Karpas-422 (cell line): ENCODE measurements at places on chromosomes 3 and 15.
A peak's percentile ranks its signal among the peaks of the same experiment; 100 is the strongest.

DNA sequence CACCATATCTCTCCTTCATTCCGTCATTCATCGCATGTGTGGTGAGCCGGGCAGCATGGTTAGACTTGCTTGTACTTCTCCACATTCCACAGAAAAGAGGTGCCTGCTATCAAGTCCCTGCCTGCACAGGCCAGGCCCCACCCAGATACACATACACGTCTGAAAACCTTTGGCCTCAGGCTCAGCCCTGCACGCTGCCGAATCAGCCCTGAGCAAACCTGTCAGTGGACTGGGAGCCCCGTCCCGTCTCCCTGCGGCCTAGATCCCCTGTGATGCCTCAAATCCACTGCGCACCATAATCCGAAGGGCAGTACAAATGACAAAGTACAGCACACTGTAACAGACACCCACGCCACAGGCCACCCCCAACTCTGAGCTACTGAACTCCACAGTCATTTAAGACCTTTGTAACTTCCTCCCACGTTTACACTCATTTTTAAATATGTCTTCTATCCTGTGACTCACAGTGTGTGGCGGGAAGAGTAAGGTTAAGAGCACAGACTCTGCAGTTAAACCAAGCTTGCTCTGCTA, 67.1 kb downstream of the MB21D2 start:
- no peak for DNase-seq

- no peak for DNase-seq
Observed at GRCh38 chr15:62469874-62470688, 305.0 kb upstream of the C2CD4B start.

DNA sequence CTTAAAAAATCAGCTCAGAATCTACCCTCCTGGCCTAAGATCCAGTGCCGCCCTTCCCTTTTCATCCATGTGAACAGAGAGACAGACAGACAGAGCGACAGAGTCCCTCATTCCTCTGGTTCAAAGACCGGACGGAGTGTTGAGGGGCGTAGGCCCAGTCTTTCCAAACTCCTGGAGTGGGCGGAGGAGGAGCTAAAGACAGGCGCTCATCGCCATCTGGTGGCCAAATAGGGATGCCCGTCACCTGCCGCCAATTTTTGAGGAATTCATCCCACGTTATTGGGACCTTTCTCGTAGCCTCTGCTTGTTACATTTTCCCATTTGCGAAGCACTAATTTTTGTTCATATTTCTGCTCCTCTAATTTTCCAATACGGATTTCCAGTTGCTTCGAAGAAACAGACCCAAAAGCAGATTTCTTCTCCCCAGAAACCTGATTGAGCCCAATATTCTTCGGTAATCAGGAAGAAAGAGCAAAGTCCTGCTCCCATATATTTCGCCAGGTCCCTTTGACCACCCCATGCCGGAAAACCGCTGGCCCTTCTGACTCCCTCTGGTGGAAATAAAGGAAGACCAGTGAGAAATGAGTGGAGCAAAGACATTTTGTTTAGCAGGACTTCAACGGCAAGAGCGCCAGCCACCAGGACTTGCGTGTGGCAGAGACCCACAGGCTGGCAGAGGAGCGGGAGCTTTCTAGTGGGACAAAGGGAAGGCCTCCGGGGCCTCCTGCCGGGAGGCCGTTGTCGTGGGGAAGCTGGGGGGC, 88.0 kb downstream of the LRRK1 start:
- peak; percentile 75 for DNase-seq

GRCh38 chr3:29412110-29412509, 131.2 kb downstream of the RBMS3 start:
- peak; percentile 42 for DNase-seq

- DNase-seq = no peak
Observed at GRCh38 chr3:172687501-172687900, 23.4 kb downstream of the NCEH1 start.

DNA sequence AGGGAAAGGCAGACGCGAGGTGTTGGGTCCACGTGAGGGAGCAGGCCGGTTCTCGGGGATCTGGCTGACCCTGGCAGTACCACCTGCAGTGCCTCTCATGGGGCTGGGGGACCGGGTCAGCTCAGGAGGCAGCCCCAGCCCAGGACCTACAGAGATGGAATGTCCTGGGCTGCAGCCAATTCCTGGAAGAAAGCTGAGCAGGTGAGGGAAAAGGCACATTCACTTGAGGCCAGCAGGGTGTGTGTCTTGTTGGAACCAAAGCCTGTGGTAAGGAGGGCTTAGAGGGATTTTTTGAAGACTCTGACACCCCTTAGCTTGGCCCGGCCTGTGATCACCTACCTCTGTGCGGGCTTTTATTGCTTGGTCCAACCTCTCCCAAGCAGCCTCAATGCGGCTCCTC, 15.8 kb downstream of the PLA2G4B start:
- no peak for DNase-seq

DNA sequence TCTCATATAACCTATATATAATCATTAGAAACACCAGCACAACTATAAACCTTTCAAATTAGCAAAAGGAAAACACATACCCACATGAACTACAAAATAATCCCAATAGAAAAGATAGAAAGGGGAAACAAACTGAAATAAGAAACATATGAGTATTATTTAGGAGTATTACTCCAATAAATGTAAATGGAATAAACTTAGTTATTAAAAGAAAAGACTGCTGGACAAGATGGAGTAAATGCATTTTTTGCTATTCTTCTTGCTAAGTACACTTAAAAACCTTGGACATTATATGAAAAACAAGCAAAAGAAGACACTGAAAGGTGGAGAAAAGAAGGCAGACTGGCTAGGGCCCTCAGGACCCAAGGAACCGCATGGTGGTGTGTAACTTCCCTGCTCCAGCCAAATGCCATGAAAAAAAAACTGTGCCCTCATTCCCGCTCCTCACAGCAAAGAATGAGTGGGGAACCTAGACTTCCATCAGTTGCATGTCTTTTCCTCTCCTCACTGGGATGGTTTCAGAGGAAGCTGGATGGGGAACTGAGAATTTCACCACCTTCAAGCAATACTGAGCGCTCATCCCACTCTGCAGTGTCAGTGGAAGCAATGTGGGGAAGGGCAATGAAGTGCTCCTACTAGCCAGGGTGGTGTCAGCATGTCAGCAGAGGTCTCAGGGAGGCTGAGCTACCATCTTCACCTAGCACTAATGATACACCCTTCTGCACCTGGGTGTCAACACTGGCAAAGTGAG, 43.7 kb upstream of the ADAMTS17 start:
- DNase-seq = no peak

GRCh38 chr15:78034495-78035191, 42.9 kb downstream of the TBC1D2B start:
- DNase-seq = no peak

- no peak for DNase-seq
Observed at GRCh38 chr3:71076361-71077002, 507.0 kb downstream of the FOXP1 start.

- no peak for DNase-seq
Observed at GRCh38 chr15:31283043-31283442, 43.6 kb upstream of the KLF13 start.

GRCh38 chr15:65408324-65409035, 14.3 kb downstream of the IGDCC4 start:
- no peak for DNase-seq

DNA sequence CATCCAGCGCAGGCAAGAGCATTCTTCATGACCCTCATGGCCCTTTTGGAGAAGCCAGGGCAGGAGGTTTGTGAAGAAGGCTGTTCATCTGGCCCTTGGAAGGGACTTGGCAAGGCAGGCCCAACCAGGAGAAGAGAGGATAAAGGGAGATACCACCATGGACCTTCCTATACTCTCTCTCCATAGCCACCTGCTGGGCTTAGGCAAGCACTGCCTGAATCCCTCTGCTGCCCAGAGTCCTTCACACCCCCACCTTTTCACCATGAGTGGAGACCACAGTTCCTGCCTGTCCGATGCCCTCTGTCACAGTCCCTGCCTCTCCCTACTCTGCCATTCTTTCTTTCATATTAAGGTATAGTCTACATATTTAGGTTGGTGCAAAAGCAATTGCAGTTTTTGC, 10.6 kb upstream of the SFMBT1 start:
- DNase-seq = peak; percentile 49

GRCh38 chr3:69282181-69282580, 103.7 kb downstream of the FRMD4B start:
- no peak for DNase-seq

- DNase-seq = no peak
Observed at GRCh38 chr15:56038707-56039106, 45.3 kb upstream of the NEDD4 start.

- DNase-seq = peak; percentile 41
Observed at GRCh38 chr3:78978037-78978436, 789.8 kb downstream of the ROBO1 start.
